GDM1 (cell line): ENCODE measurements at places on chromosomes 3 and 15.

DNA sequence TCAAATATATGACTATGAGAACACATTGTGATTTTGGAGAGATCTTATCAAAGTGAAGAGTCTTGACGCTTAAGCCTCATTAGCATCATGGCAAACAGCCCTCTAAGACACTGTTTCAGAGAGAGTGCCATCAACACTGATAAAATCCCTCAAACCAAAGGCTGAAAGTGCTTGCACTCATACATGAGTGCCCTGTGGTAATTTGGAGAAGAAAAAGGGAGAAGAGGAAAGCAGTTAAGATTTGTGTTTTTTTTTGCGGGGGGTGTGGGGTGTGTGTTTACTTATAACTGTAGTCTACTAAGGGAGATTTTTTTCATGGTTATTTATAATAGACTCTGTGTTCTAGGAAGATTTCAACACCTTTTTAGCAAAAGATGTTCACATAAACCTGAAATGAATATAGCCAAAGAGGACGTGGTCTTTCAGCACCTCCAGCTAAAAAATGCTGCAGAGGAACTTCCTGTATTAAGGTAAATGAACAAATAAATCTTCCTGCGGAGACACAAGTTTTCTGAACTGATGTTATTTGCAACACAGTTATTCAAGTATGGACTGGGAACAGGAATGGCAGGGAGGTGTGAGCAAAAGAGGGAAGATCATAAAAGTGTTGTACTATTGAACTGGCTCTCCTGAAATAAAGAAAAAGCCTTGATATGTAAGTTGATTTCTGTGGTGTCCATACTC lies 81.9 kb upstream of the TGFBR2 start:
- no peak for DNase-seq

DNA sequence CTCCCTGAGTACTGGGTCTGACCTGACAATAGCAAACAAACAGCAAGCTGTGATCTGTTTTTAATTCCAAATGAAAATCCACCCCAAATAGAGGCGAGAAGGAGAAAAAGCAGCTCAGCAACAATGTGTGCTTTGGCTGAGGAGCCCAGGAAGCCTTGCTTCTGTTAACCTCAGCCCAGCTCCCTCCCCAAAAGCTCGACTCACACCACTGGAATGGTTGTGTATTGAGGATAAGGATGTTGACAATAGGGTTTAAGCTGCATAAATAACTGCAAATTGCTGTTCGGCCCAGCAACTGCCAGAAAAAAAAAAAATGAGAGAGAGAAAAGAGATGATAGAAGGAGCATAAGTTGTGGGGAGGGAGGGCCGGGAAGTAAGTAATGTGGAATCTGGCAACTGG lies 104.0 kb upstream of the TBC1D5 start:
- DNase-seq = no peak

DNA sequence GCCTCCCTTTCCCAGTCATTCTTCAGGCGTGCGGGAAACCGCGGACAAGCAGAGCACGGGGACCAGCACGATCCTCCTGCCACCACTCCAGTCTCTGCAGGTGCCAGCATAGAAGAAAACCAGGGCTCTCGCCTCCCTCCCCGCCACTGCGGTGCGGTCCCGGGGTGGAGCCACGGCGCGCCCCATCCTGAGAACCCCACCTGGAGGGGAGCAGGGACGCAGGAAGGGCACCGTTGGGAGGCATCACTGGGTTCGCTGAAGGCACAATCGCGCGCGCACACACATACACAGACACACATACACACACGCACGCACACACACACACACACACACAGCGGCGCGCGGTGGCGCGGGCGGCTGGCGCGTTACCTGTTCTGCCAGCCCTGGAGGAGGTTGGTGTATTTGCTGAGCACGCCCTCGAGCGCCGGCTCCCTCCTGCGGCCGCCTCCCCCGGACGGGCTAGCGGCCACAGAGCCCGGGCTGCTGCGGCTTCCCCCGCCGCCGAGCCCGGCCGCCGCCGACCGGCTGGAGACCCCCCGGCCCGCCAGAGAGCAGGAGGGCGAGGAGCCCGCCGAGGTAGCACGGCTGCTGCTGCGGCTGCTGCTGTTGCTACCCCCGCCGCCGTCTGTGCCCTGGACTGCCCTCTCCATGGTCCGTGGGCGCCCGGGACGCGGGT lies 394 bp downstream of the OSBPL10 start:
- no peak for DNase-seq

DNA sequence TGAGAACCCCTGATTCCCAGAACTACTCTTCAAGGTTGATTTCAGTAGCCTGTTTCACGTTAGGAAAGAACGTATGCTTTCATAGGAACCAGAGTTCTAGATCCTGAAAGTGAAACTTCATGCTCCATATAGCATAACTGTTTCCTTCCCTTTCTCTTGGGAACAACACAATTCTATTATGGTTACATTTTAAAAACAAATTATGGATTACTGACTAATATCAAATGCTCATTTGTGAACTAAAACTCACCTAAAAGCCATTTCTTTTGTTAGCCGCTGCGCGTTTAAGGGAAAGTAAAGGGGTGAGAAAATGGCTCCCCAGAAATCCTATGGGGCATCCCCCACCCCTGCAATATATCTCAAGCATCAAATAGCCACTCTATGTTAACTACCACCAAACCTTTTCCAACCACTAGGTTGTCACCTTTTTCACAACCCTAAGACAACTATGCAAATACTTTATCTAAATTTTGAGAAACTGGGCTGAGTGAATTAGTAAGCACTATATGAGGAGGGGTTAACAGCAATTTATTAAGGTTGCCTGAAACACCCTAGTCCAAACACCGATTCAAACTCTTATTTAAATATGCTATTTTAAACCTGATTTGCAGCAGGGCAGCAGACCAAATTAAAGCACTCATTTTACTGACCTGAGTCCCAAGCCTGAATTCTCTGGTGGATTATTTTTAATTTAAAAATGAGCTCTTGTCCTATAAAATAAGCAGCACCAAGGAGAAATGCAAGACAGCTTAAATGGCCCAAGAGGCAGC lies 2.4 kb downstream of the SIAH2 start:
- no peak for DNase-seq

GRCh38 chr3:170056710-170057454 lies 19.1 kb downstream of the GPR160 start:
- no peak for DNase-seq

DNA sequence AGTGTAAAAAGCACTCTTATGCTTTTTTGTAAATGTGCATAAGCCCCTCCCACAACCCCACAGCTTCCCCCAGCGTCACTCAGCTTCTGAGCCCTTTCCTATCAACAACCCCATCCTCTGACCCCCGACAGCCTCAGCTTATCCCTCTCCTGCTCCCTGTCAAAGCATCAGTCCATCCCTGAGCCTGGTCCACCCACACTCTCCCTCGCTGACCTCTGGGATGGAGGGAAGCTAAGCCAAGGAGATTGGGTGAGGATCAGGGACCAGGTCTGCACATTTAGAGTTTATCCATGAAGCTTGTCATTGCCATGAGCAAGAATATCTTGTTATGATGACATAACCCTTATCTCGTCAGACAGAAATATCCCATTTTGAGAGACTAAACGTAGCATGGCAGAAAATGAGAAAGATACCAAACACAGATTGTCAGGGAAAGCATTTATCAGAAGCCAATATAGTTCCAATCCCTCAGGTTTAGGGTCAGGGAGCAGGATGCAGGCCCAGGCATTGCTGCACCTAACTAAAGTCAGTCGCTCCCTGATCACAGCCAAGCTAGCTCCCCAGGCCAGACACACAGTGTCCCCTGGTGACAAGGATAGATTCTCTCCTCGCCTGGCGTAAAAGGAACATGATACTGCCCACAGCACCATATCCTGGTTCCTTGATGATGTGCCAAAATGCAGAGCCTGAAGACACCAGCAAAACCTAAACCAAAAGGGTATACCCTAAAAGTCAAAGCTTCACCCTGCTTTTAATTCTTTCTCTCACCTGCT lies 66.9 kb downstream of the DCLK3 start:
- no peak for DNase-seq

GRCh38 chr15:90716317-90716975 lies 700 bp upstream of the BLM start:
- no peak for DNase-seq

GRCh38 chr3:48598323-48599076 lies 3.4 kb upstream of the COL7A1 start:
- DNase-seq = no peak

DNA sequence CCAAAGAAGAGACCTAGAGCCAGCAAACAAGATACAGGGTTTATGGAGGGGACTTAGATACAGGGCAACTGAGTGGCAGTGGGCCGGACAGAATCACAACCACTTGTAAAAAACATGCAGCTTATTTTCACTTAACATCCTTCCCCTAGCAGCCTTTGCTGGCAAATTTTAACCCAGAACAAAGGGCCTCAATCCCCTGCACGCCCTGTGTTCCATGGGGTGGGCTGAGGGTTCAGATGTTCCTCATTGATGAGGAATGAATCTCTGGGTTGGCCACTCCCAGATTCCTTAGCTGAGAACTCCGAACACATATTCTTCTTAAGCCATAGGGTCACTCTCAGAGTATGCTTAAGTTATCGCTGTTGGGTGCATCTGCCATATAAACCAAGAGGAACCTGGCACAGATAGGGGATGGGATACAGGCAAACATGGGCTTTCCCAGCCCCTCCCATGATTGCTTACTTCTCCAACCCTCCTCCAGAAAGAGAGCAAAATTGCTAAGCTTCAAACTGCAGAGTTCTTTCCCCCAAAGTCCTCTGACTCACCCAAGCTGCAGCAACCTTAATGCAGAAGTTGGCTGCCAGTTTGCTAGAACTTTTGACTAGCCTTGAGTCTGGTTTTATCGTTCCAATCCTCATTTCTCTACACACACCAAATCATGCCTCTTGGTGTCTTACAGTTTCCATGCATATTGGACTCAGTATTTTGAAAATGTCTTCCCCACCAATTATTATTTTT lies 146.9 kb downstream of the CD47 start:
- no peak for DNase-seq

GRCh38 chr3:156469456-156469855 lies 85.5 kb downstream of the SSR3 start:
- DNase-seq = no peak

GRCh38 chr3:187642861-187643260 lies 27.3 kb downstream of the SST start:
- DNase-seq = no peak

GRCh38 chr3:152785051-152785450 lies 49.9 kb upstream of the P2RY1 start:
- no peak for DNase-seq
